Activated naive CD4-positive, alpha-beta T cell treated with anti-CD3 and anti-CD28 coated beads, Interleukin-2, amount 10 ng/mL, durations not matched to agents 7 days and 5 days (primary cell): ENCODE measurements at places on chromosomes 4 and X.
A peak's percentile ranks its signal among the peaks of the same experiment; 100 is the strongest.

DNA sequence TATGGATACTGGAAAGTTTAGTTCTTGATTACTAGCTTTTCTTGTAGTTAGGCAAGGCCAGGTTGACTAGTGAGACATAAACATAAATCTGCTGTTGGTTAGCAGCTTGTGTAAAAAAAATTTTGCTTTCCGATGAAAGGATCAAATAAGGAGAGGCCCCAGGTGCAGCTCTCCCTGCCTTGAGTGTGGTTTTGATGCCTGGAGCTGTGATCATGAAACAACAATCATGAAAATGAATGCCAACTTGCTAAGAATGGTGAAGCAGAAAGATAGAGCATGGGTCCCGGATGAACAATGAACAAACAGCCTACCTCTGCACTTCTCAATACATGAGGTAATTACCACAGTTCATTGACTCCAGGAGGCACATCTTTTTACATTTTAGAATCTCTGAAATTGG is 14.4 kb upstream of the SYP start:
- H3K27ac ChIP-seq = no peak overlapping the region
- H3K36me3 ChIP-seq = no peaks in the 10 kb centered on the region
- H3K4me3 ChIP-seq = no peak overlapping the region
- no peak for DNase-seq
- no peaks in the 10 kb centered on the region for H3K4me1 ChIP-seq

GRCh38 chr4:149605601-149606378 is 209.9 kb downstream of the IQCM start:
- H3K36me3 ChIP-seq = no peaks in the 10 kb centered on the region
- DNase-seq = no peak
- no peak overlapping the region for H3K4me3 ChIP-seq

DNA sequence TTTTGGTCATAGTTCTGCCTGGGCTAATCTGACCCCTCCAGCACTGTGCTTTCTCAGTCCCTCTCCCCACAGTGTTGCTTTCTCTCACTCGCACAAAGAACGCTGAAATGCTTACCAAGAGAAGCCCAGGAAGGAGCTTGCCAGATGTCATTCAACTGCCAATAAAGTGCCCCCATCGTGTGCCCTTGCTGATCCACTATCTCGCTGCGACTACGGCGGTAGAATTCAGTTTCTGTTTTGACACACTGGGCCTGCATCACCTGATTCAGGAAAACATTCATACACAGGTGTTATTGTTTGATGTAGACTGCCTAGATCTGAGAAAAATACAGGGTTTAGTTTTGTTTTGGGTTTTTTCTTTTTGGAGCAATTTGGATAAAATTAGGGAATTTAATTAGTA is 121.2 kb downstream of the MANBA start:
- H3K27me3 ChIP-seq = no peaks in the 10 kb centered on the region
- H3K4me1 ChIP-seq = peaks cover 19% of the 10 kb centered on the region
- peaks cover 31% of the 10 kb centered on the region for H3K36me3 ChIP-seq
- peak; percentile 65 for DNase-seq
- H3K27ac ChIP-seq = peak overlapping the region; percentile 73

GRCh38 chr4:6444582-6444981 is 27.8 kb downstream of the PPP2R2C start:
- no peak overlapping the region for H3K4me3 ChIP-seq
- no peak overlapping the region for H3K27ac ChIP-seq
- peaks cover 24% of the 10 kb centered on the region for H3K27me3 ChIP-seq
- no peaks in the 10 kb centered on the region for H3K36me3 ChIP-seq

DNA sequence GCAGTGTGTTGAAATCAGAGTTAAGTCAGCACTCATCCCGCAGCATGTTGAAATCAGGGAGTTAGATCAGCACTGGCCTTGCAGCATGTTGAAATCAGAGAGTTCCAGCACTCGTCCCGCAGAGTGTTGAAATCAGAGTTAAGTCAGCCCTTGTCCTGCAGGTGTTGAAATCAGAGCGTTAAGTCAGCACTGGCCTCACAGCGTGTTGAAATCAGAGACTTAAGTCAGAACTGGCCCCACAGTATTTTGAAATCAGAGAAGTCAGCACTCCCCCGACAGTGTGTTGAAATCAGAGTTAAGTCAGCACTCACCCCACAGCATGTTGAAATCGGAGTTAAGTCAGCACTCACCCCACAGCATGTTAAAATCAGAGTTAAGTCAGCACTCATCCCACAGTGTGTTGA is 10.9 kb upstream of the UVSSA start:
- H3K36me3 ChIP-seq = peaks cover 63% of the 10 kb centered on the region
- H3K4me1 ChIP-seq = peaks cover 29% of the 10 kb centered on the region
- DNase-seq = no peak
- no peak overlapping the region for H3K27ac ChIP-seq

- no peak overlapping the region for H3K4me3 ChIP-seq
- H3K27me3 ChIP-seq = peaks cover 78% of the 10 kb centered on the region
- peak overlapping the region; percentile 64 for H3K27ac ChIP-seq
- peaks cover 10% of the 10 kb centered on the region for H3K36me3 ChIP-seq
- no peak for DNase-seq
Observed at GRCh38 chr4:133150486-133151340, 1.6 kb downstream of the PCDH10 start.

- DNase-seq = no peak
- no peak overlapping the region for H3K27ac ChIP-seq
- H3K27me3 ChIP-seq = no peaks in the 10 kb centered on the region
- H3K36me3 ChIP-seq = no peaks in the 10 kb centered on the region
Observed at GRCh38 chr4:137212601-137213000, 319.7 kb downstream of the PCDH18 start.

DNA sequence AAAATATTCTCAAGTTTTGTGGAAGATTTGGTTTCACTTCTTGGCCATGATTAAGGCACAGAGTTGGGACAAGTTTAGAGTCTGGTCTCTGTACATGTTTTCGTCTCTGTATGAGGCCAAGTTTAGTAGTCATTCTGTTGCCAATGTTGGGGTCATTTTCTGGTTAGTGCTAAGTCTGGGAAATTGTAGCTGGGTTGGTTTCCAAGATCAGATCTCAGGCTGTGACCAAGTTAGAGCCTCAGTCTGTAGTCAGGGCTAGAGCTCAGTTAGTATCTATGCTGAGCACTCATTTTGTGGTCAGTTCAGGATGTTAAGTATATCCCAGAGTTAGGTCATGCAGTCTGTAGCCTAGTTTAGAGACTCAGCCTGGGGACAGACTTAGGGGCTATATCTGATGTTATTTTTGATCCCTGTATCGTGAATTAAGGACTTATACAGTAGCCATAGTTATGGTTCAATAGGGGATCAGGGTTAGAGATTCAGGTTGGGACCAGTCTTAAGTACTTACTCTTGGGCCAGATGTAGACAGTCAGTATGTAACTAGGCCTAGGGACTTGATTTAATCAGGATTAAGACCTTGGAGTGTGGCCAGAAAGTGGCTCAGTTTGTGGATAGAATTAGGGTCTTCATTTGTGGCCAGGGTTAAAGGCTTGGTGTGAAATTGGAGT is 6.6 kb upstream of the ENOX2 start:
- H3K4me3 ChIP-seq = no peak overlapping the region
- no peaks in the 10 kb centered on the region for H3K36me3 ChIP-seq
- peaks cover 3% of the 10 kb centered on the region for H3K27me3 ChIP-seq

DNA sequence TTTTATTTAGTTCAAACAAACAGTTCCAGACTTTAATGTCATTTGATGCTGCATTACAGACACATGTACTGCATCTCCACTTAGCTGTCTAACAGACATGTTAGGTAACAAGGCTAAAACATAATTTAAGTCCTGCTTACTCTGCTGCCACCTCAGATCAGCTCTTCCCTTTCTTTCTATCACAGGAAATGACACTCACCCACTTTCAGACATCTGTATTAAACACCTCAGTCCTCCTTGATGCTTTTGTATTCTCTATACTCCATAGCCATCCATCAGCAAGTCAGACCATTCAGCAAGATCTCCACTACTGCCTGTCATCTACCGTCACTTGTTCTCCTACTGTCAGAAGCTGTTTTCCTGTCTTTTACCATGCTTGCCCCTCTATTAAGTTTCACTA is 405.4 kb downstream of the IL15 start:
- H3K27me3 ChIP-seq = no peaks in the 10 kb centered on the region
- H3K4me3 ChIP-seq = no peak overlapping the region
- no peak for DNase-seq
- H3K27ac ChIP-seq = no peak overlapping the region
- H3K36me3 ChIP-seq = peaks cover 18% of the 10 kb centered on the region

DNA sequence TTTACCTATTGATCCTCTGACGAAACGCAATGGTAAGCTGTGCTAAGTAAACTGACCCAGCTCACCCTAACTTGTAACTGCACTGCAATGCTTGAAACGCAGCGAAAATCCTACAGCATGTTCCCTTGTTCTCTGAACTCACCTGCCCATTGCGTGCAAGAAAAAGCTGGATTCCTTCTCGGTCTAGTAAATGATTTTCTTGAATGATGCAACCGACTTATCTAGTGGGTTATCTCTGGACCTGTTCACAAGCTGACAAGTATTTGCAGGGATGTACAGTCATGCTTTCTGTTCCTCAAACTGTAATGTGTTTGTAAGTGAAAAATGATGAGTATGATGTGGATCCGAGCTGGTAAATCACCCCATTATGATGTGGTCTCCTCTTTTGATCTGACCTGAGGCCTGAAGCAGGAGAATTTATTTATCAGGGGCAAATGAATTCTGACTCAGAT is 140.1 kb downstream of the BTC start:
- H3K27me3 ChIP-seq = no peaks in the 10 kb centered on the region
- no peaks in the 10 kb centered on the region for H3K36me3 ChIP-seq
- H3K4me1 ChIP-seq = no peaks in the 10 kb centered on the region
- H3K4me3 ChIP-seq = no peak overlapping the region
- no peak overlapping the region for H3K27ac ChIP-seq

DNA sequence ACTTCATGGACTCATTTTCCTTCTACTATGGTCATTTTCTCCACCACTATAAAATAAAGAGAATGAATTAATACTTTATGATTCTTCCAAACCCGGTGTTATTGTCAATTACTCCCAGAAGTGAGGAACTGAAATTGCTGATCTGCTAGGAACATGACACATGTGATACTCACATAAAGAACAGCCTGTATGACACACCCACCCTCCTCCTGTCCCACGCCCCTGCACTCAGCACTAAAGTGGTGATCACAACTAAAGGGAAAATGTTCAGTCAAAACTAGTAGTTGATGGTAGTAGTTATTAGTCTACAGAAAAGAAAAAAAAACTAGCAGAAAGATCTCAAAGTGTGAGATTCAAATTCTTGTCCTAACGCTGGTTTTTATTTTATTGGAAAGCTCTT is 1508.3 kb downstream of the RAPGEF2 start:
- DNase-seq = no peak
- no peak overlapping the region for H3K27ac ChIP-seq
- no peaks in the 10 kb centered on the region for H3K36me3 ChIP-seq
- H3K4me3 ChIP-seq = no peak overlapping the region

DNA sequence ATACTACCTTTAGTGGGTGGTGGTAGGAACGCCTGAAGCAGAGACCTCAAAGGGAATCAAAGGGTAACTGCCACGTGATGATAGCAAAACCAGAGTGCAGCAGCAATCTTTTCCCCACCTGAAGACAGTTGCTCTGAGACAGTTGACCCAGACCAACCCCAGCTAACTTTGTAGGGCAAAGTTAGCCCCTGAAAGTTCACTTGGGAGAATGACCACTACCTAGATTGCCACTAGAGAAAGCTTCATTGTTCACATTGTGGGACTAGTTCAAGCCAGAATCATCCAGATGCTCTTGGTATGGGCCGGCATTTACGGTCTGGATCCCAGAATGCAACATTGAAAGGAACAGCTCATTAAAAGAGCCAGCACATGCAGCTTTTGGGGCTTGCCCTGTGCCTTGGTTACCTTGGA is 4.1 kb downstream of the SEPTIN6 start:
- DNase-seq = peak; percentile 62
- H3K27me3 ChIP-seq = no peaks in the 10 kb centered on the region
- peaks cover 57% of the 10 kb centered on the region for H3K4me1 ChIP-seq
- peak overlapping the region; percentile 100 for H3K27ac ChIP-seq
- H3K36me3 ChIP-seq = peaks cover 48% of the 10 kb centered on the region
- peak overlapping the region; percentile 91 for H3K4me3 ChIP-seq

DNA sequence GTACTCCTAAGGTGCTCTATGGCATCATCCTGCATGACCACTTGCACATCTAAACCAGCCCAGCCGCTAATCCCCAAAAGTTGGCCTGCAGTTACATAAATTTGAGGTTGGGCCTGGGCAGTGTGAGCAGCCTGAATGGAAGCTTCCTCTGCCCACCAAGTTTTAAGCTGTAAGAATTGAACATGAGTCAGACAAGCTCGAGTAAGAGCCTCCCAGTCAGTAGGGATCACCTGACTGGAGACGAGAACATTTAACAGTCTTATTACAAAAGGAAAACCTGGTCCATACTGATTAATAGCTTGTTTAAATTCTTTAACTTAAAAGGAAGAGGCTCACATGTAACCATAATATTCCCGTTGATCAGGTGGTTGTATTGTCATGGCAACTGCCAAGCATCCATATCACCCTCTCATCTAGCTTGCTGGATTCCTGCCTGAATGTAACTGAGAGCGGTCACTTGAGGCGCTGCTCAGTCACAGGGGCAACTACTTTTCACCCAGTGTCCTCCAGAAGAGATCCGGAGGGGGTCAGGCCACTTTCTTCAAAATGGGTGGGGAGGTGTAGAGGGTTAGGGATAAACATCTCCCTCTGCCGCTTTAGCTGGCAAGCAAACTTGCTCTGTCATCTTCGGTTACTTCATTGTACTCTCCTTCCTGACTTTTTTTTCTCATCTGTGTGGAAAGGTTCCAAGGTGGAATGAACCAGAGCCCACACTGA is 56.6 kb upstream of the WDR1 start:
- peaks cover 4% of the 10 kb centered on the region for H3K27me3 ChIP-seq
- H3K27ac ChIP-seq = no peak overlapping the region
- no peaks in the 10 kb centered on the region for H3K36me3 ChIP-seq
- no peak overlapping the region for H3K4me3 ChIP-seq
